ENCODE measurements at places on chromosomes 2 and 18.

GRCh38 chr18:73895701-73896100, 251.9 kb downstream of the FBXO15 start:
- no peak for DNase-seq

DNA sequence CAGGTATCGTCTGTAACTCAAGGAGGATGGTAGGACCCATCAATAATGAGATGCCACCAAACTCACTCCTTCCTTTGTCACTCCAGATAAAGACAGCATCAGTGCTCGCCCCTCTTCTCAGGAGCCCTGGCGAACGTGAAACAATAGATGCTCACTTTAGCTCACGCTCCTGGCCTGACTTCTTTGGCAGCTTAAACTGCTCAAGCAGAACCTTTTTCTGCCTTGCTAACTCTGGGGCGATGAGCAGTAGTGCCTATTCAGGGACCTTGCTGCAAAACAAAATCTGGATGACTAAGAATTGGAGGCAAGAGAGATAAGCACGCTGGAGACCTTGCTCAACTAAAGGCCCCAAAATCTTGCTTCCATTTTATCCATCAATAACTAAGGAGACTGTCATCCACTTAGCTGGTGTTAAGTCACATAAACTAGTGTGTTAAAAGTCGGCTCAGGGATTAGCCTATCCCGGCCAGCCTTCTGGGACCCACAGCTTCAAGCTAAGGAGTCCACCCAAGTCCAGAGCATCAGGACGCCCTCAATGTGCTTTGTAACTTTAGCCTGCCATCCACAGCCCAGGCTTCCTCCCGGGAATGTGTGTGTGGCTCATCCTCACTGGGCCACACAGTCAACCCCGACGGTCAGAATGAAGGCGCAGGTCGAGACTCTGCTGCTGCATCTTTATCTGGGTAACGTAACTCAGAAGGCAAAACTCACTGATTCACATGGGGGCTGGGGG, 38.9 kb downstream of the ZNF516 start:
- no peak for DNase-seq

DNA sequence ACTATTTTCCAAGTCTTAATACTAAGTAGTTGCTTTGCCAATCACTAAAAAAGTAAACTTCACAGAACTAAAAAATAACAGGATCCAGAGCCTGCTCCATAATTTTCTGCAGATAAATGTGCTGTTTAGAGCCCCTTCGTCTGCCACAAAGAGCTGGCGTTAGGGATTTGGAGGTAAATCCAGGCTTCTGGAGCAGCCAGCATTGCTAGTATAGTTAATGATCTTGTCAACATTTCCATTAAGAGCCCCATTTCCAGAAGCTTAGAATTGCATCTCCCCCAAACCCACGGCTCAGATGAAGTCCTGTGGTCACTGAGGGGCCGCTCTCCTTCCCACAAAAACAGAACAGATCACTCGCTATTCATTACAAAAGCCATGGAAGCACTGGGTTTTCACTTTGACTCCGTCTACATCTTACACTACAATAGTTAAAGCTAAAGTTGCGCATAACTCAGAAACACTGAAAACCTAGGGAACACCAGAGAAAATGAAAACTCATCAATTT, 41.9 kb downstream of the ZNF516 start:
- no peak for DNase-seq

DNA sequence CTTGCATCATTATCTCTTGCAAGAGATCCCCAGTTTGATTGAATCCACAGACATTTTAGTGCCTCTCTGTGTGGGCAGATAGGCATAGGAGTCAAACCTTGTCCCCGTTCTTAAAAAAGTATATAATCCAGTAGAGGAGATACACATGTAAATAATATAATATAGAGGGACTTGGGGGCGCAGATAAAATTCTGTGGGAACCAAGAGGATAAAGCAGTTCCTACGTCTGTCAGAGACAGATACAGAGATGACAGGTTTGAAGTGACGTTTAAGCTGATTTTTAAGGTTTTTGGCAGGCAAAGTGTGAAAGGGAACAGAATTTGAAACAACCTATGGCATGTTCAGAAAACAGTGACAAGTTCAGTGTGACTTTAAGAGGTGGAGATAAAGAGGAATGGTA, 63.1 kb downstream of the CAB39 start:
- DNase-seq = no peak

DNA sequence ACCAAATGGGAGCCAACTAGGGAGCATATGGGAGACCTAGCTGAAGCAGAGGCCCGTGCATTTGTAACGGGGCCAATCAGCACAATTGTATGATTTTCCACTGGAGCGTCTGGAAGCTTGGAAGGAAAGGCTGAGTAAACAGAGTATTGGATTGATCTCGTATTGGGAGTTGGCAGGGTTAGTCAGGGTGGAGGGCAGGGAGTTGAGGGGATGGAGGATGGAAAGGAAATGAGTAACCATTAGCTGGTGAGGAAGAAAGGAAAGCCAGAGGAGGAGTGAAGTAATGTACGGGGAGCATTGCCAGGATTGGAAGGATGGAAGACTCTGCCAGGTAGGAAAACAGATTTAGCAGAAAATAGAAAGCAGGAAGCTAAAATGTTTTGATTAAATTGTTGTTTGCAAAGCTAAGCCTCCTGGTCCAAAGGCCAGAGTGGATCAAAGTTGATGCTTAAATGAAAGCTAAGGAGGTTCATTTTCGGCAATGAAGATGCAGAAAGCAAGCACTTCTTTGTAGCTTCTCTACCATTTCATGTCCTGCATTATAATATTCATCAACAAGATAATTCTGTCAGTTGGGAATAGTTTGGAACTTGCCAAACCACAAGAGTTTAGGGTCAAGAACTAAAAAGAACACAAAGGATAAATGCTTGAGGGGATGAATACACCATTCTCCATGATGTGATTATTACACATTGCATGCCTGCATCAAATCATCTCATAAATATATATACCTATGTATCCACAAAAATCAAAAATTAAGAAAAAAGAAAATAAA, 75.6 kb upstream of the TTN start:
- DNase-seq = no peak

DNA sequence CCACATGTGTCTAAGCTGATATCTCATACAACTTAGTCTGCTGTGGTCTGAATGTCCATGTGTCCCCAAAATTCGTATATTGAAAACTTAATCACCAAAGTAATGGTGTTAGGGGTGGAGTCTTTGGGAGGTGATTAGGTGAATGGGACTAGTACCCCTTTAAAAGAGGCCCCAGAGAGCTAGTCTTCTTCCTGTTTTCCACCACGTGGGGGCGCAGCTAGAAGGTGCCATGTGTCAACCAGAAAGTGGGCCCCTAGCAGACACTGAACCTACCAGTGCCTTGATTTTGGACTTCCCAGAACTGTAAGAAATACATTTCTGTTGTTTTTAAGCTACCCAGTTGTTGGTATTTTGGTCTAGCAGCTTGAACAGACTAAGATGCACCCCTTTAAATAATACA, 86.6 kb downstream of the ASB1 start:
- DNase-seq = no peak
